ENCODE measurements at places on chromosomes 11 and 22. TPM values are rescaled to one million over a fixed set of nuclear protein-coding genes. Genes with fewer than 3 reads are reported as not detected.

DNA sequence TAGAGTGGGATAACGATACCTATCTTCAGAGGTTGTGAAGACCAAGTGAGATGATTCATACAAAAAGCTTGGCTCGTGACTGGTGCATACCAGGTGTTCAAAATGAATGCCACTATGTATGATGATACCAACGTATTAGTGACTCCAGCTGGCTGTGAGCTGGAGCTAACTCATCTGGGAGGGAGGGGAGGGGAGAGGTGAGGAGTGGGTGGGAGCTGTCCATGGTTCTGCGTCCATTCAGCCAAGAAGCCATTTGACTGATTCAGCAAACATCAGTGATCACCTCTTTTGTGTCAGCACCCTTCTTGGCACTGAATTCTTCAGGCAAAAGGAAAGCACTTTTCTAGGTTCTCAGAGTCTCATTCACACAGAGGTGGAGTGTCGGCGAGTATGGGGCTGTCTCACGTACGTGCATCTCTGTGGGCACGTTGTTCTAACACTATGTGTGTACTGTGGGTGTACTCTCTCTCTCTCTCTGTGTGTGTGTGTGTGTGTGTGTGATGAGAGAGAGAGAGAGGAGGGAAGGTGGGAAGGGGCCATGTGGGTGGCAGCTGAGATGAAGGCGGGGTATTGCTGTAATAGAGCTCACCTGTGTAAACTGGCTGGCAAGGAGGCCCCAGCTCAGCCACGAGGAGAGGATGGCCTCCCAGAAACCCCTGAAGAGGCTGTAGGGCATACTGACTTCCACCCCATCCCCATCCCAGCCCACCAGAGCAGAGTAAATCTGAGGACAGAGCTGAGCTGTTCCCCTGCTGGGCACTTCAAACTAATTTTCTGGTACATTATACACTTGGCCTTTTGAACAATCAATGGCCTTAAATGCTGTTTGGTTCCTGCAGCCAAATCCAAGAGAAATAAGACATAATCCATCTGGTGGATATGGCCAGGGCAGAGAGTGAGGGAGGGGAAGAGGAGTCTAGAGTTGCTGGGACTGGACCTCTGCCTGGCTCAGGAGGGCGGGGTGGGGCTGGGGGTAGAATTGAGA lies 96.1 kb upstream of the THY1 start:
- no peak for DNase-seq

DNA sequence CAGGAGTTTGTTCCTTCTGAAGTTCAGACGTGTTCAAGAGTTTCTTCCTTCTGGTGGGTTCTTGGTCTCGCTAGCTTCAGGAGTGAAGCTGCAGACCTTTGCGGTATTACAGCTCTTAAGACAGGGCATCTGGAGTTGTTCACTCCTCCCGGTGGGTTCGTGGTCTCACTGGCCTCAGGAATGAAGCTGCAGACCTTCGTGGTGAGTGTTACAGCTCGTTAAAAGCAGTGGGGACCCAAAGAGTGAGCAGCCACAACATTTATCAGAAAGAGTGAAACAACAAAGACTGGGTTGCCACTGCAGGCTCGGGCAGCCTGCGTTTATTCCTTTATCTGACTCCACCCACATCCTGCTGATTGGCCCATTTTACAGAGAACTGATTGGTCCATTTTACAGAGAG lies 373.1 kb downstream of the ETS1 start:
- DNase-seq = no peak

DNA sequence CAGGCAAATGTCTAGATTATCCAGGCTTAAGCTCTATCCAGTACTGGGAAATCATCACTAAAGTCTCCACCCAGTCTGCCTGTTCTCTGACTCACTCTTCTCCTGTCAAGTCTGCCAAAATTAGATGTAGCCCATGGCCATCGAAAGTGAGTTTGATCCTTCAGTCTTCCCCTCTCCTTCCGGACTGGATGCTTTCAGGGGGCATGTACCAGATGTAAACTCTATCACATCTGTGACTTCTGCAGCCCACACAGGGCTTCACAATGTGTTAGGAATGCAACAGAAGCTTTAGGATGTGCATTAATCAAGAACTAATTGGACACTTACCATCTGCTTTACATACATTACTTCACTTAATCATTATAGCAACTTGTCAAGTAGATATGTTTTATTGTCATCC lies 12.3 kb downstream of the ME3 start:
- DNase-seq = no peak

DNA sequence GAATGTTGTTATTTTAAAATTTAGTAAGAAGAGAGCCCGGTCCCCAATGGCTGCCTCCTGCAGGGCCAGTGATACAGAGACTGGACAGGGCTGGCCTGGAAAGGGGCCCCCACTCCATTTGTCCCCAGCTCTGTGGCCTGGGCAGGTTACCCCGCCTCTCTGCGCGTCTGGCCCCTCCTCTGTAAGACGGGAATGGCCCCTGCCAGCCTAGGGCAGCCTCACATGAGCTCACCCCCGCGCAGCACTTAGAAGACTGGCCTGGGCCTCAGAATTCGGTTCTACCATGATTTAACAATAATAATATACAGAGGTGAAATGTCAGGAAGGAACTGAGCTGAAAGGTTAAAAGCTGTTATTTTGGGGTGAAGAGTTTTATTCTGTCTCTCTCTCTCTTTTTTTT lies 1.3 kb downstream of the APOBEC3G start:
- DNase-seq = no peak

DNA sequence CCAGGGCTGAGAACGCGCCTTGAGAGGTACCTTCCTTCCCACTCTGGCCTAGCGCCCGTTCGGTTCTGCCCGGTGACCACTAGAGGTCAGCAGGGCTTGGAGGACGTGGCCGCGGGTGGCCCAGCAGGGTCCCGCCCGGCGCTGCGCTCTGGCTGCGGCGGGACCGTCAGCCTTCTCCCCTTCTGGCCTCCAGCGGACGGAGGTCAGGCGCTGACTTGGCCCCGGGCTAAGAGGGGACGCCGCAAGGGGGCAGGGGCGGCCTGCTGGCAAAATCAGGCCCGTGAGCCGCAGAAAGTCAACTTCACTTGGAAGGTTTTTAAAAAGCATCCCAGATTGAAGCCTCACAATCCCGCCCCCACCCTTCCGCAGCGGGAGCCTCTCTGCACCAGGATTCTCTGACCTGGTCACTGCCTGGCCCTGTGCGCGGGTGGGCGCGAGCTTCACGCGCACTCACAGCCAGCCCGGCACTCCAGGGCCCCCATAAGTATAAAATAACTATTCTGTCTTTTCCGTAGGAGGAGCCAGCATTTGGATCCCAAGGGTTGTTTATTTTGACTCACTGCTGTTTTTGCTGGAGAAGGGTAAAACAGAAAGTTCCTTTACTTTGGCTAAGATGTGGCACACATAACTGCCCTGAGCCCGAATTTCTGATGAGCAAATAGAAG lies 23.2 kb upstream of the ZBTB16 start:
- DNase-seq = peak; percentile 58

- no peak for DNase-seq
Measured at GRCh38 chr22:34687116-34687515, 378.8 kb upstream of the ISX start.

- DNase-seq = no peak
Measured at GRCh38 chr11:128862406-128862805, 4.7 kb downstream of the KCNJ1 start.

DNA sequence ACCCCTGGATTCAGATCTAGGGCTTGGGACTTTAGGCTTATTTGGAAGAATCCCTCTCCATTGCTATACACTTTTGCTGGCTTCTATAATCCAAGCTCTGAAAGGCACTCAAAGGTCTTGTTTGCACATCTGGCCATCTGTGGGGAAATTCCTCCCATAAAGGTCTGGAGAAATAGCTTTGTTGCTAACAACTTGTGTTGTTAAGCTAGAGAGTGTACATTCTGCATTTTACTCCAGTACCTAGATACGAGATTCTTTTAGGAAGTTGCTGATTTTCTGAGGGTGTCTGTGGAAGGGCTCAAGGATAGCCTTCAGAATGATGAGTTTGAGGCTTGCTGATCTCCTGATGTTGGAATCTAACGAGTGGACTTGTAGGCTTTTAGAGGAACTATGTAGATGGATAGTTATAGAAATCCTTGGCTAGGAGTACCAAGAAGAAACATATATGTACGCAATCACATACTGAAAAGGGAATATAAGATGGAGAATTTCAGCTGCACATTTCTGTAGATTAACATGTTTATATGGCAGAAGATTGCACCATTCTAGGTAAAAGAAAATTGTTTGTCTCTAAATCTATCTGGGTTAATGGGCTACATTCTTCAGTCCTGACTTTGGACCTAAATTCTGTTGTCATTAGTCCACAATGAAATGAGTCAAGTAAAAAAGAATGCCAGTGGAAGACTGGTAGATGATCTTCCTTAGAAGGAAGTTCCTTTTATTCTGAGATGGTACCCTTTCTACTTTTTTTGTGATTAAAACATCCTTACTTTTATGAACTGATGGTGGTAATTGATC lies 51.0 kb downstream of the UBASH3B start:
- DNase-seq = no peak

- DNase-seq = no peak
Measured at GRCh38 chr11:102577182-102577581, 46.6 kb upstream of the MMP7 start.

DNA sequence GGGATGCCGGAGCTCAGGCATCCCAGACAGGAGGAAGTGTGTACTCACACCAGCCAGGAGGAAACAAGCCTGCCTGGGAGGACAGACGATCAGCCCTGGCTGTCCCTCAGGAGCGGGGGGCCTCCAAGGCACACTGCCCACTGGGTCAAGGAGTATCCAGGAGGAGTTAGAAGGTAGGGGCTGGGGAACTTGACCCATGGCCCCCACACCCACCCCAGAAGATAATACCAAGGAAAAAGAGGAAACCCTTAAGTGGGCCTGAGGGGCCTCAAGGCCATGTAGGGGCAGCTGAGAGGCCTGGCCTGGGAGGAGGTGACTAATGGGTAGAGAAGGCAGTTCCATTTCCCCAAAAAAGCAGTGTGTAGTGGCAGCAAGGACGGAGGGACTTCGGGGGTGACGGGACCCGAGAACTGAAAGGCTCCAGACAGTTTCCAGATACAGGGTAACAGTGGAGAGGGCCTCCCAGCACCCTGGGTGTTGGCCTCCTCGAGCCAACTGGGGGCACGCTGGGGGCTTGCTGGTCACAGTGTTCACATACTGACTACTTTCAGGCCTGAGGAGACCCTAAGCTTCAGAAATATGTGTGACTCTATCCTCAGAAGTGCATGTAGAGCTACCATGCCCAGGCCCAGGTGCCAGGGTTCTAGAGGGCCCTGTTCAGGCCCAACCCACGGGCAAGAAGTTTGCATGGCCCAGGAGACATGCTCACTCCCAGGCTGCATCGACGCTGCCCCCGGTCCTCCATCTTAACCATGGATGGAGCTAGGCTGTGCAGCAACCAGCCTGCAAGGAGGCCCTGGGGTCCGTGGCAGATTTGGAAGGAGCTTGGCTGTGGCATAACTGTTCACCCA lies 75.7 kb upstream of the PITPNB start:
- no peak for DNase-seq

- DNase-seq = no peak
Measured at GRCh38 chr11:67195971-67196456, 70.3 kb upstream of the GRK2 start.

DNA sequence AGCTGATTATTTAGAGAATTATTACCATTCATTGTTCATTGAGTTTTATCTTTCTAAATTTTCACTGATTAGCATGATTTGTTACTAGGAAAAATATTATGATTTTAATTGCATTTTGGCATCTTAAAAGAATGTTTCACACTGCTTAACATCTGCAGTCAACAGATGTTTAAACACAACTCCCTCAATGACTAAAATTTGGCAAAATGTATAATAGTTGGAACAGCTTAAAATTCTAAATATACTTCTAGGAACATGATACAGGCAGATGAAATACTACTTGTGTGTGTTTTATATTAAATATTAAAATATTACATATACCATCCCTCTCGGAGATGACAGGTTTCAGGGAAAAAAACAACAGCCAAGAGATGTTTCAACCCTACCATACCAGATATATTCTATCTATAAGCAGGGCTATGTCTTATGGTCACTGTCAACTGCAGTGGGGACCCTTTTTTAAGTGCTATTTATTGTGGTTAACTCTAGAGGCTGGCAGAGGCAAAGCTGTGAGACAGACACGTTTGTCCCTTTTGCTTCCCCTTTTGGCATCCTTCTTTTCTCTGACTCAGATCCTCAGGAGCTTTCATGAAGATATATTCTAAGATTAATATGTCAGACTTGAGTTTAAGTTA lies 81.9 kb downstream of the BDNF start:
- no peak for DNase-seq

DNA sequence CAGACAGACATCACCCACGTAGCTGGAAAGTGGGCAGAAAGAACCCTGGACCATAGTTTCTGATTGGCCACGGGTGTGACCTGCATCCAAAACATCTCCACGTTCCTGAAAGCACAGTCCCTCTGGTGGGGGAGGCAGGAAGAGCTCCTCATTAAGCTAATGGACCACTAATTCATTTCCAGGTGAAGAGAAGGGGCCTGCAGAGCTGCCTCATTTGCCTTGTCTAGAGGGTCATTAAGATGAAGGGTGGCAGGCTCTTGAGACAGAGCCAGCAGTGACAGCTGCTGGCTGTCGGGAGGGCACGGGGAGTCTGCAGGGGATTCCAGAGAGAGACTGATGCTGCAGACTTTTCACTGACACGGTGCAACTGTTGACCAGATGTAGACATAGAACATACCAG lies 149.6 kb upstream of the OPCML start:
- DNase-seq = no peak

DNA sequence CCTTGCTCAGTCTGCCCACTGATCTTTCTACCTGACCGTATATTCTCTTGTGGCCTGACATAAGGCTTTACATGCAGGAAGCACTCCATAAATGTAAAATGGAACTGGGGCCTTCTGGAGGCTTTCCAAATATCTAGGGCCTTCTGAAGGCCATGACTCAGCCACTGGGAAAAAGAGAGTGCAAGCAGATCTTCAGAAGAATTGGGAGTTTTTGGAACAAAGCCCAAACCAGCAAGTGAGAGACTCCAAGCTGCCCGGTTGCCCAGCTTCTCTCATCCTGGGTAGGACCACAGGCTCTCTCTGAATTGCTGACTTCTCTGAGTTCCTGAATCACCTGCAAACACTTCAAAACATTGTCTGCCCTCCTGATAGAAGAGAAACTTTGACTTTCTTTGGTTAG lies 107.9 kb upstream of the BMAL1 start:
- DNase-seq = no peak

NAV2 gene
- polyA plus RNA-seq = not detected

FOLH1 gene
- not detected for polyA plus RNA-seq

CCS gene
- 87.8 TPM for polyA plus RNA-seq

TALDO1 gene
- 163 TPM for polyA plus RNA-seq

VPS37C gene
- polyA plus RNA-seq = 2.9 TPM

BDNF gene
- polyA plus RNA-seq = not detected

CD151 gene
- polyA plus RNA-seq = 3.5 TPM

OR52J3 gene
- not detected for polyA plus RNA-seq

DMC1 gene
- not detected for polyA plus RNA-seq
